ENCODE measurements at places on chromosomes 7 and 10.
A peak's percentile ranks its signal among the peaks of the same experiment; 100 is the strongest.

- peak; percentile 88 for DNase-seq
Observed at GRCh38 chr10:74589226-74589673, 237.2 kb upstream of the KAT6B start.

DNA sequence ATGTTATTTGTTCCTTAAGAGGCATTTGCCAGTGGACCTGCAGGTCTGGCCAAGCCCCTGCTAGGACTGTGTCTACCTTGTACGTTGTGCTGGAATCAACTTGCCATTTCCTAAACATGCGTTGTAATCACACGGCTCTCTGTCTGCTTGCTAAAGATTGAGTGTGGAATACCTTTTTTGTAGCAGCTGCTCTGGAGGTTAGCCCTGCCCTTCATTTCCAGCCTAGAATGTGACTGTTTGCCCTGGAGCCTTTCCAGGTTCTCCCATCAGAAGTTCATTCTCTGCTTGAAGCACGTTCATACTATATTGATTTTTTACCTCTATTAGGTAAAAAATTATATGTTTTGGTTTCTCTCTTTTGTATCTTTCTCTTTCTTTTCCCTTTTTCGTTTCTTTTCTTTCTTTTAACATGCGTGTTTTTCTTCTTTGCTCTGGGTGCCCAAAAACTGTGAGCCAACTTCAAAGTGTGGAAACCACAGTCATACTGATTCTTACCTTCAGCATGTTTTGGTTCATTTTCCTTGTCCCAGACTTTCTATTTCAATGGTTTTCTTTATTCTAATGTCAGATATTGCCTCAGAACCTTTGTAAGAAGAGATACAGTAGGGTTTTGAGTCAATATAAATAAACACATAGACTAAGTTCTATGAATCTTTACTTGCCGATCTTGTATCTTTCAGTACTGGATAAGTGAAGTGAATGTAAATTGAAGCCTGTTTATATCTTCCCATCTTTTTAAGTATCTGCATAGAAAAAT, 111.9 kb upstream of the RPA3 start:
- no peak for DNase-seq

- no peak for DNase-seq
Observed at GRCh38 chr10:53675177-53675576, 902.6 kb upstream of the MBL2 start.

GRCh38 chr7:128309976-128310375, 33.7 kb downstream of the RBM28 start:
- DNase-seq: no peak

DNA sequence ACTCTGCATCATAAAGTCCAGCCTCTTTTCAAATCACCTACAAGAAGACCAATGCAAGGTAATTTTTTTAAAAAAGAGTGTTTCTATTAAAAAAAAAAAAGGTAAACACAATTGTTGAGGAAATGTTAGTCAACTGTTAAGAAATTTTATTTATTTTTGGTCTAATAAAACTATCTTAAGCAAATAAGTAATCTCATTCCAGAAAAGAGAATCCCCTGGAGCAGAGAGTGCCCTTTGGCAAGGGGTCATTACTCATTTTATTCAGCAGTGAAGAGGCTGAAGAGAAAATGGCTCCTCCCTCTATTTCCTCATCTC, 63.4 kb upstream of the GSDME start:
- no peak for DNase-seq

GRCh38 chr7:93854480-93854879, 36.1 kb downstream of the TFPI2 start:
- no peak for DNase-seq

GRCh38 chr10:57015187-57015586, 654.1 kb upstream of the ZWINT start:
- DNase-seq: no peak

DNA sequence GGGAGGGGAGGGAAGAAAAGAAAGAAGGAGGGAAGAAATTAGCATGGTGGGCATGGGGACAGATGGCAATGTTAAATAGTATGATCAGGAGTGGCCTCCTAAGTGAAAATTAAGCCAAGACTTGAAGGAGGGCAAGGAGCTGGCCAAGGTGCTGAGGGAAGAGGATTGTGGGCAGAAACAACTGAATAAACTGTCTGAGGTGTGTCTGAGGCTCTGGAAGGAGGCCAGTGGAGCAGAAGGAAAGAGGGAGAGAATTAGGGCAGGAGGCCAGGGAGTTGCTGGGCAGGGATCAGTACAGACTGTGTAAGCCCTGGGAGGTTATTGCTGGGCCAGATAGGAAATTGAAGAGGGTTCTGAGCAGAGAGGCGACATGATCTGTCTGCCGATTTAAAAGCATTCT, 40.6 kb upstream of the VKORC1L1 start:
- DNase-seq: no peak

- no peak for DNase-seq
Observed at GRCh38 chr7:16563281-16564022, 36.8 kb downstream of the LRRC72 start.

- DNase-seq: no peak
Observed at GRCh38 chr7:44293561-44294324, 31.7 kb downstream of the CAMK2B start.

DNA sequence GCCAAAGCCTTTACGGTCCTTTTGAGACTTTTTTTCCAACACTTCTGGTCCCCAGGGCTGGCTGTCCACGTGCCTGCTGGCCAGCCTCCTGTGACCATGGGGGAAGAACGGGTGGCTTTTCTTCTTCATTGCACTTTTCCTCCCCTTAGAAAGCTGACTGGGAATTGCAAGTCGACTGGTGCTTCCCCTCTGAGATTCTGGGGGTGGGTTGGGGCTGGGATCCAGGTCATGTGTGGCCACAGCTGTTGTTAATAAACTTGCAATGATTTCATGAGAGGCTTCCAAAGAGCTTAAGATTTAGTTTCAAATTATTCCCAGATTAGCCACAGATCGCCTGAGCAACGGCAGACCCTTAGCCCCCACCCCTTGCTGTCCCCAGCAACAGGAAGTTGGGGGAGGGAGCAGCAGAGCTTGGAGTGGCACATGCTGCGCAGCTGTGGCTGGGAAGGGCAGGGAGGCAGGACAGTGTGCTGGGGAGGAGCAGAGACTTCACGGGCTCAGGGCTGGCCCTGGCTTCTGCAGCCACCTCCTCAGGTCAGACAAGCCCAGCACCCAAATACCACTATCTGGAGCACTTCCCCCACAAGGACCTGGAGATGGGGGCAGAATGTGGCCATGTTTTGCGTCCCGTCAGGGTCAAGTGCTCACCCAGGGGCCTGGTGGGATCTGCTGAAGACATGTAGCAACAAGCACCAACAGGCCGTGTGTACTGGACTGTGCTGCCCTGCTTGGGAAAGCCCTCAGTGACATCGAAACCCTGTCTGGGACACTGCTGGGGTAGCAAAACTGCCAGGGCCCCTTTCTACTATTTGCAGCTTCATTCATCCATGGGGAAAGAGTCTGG, 147.1 kb downstream of the RNF216 start:
- no peak for DNase-seq

DNA sequence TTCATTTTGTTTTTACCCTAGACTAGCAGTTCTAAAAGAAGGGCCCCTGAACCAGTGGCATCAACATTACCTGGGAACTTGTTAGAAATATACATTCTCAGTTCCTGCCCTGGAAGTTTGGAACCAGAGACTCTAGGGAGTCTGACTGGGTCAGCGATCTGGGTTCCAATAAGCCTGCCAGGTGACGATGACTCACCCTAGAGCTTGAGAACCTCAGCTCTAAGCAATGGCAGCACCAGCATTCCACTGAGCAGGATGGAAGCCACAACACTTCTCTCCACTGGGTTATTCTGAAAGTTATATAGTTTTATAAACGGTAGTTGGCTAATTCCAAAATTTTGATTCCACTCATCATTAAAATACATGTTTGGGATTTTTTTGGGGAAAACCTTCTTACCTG, 97.0 kb upstream of the AMPH start:
- DNase-seq: no peak

DNA sequence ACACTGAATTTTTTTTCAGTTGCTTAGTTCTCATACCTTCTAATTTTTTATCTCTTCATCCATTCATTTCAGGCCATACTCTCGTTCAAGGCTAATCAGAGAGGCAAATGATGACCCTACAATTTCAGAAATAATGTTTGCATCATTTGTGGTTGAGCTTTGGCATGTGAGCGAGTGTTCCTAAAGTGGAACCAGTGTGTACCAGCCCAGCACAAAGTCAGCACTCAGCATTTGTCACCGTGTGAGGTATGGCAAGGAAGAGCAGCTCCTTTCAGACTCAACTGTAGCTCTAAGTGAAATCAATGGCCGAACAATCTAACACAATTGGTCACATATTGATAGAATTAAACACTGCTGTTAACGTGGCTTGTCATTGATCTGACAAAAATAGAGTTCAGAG, 154.6 kb downstream of the POU6F2 start:
- no peak for DNase-seq

DNA sequence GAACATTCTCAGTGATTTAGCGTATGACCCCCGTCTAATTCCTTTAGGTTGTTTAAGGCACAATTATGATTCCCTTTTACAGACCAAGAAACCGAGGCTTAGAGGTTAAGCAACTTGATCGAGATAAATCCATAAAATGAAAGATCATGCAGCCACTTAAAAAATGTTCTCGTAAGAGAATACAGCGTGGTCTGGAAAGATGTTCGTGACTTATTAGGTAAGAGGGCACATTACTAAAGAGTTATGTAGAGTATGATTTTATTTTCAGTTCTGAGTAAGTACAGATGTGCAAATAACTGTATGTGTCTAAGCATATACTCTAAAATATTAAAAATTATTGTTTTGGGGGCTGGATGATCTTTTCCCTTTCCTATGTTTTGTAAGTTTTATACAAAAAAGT, 575.1 kb downstream of the PARD3 start:
- DNase-seq: no peak

- no peak for DNase-seq
Observed at GRCh38 chr10:60140651-60141632, 234.6 kb upstream of the CCDC6 start.

- no peak for DNase-seq
Observed at GRCh38 chr7:77395626-77396025, 20.5 kb downstream of the GSAP start.

- no peak for DNase-seq
Observed at GRCh38 chr7:129676017-129676897, 64.7 kb downstream of the NRF1 start.

DNA sequence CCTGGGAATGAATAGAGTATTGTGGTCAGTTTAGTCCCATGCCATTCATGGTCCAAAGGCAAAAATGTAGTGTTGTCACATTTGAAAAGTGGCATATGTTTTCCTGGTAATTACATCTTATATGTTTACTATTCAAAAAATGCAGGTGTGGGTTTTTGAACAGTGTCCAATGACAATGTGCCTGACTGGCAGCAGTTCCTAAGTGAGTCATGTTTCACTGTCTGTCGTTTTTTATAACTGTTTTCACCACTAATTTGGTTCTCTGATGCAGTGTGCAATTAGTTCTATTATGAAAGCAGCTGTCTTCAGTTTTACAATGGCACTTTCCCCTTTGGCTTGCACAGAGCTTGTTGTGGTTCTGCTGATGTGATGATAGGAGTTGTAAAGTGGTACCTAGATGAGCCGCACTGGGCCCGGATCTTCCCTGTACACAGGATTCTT, 162.3 kb downstream of the SEM1 start:
- DNase-seq: no peak

GRCh38 chr7:18425227-18425626, 70.3 kb upstream of the HDAC9 start:
- no peak for DNase-seq

GRCh38 chr10:76297358-76297757, 865.9 kb downstream of the LRMDA start:
- no peak for DNase-seq

DNA sequence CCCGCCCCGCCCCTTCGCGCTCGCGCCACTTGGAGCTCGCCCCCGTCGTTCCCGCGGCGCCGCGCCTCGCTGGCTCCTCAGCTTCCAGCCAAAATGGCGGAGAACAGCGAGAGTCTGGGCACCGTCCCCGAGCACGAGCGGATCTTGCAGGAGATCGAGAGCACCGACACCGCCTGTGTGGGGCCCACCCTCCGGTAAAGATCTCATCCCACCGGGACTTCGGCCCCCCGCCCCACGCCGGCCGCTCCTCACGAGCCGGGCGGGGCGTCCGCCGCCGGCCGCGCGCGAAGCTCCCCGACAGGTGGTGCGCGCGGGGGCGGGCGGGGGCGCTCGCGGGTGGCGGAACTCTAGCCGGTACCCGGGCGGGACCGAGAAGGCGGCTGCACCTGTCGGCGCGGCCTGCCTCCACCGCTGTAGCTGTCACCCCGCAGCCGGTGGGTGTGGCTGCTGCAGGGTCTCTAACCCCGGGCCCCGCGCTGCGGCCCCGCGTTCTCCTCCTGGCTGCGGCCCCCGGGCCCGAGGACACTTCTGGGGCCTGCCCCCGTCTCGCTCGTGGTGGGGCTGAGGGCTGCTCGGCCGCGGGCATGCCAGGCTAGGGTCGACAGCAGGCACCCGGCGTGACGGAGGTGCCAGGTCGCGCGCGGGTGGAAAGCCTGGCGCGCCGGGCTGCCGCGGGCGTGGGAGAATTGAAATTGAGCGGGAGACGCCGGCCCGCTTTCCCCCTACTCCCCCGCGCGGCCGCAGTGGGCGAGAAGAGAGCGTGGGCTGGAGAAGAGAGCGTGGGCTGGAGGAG, at the start of gene EXOC6:
EXOC6 (plus strand) TSS at position 80 of the 793 bp plus-strand sequence; CDS start at position 94, 14 bp downstream.
- DNase-seq: peak; percentile 79

- peak; percentile 42 for DNase-seq
Observed at GRCh38 chr10:14588084-14588937, 186.4 kb downstream of the FAM107B start.

DNA sequence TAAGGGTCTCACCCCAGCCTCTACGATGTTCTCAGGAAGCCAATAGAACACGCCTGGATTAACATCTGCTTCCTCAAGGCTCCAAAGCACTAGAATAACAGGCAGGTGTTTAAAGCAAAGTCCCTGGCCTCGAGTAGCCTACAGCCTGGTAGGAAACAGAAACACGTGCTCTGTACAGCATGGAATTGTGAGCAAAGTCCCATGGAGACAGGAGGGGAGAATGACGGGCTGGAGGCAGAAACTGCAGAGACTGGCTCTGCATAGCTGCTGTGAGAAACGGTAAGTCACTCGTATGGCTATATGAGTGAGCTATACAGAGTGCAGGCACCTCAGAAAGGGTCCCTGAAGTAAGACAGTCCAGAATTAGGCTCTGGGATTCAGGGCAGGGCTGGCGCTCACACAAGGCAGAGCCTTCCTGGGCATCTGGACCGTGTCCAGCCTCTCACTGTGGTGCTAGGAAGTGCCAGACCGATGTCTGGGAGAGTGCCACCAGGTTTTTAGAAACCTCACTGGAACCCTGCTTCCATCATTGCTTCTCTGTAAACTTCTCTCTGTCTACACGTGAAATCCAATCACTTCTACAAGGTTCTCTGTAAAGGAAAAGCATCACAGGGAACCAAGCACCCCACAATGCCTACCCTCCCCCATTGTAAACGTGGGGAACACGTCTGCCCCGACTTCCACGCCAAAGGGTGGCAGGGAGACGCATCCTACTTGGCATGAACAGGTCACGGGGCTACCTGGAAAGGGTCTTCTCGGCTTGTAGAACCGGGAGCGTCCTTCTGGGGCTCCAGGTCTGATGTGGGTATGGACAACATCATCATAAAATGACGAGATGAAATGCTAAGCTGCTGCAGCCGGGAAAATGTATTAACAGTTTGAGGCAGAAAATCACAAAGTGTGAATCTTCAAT, 38.8 kb upstream of the SHH start:
- no peak for DNase-seq

Data from activated CD4-positive, alpha-beta T cell treated with anti-CD3 and anti-CD28 coated beads for 4 hours (primary cell).